Epithelial cell of esophagus (primary cell): ENCODE measurements at places on chromosomes 3 and 15.
A peak's percentile ranks its signal among the peaks of the same experiment; 100 is the strongest.

- DNase-seq, result peak; percentile 43
Observed at GRCh38 chr15:63046917-63047760, 4.6 kb downstream of the TPM1 start.

DNA sequence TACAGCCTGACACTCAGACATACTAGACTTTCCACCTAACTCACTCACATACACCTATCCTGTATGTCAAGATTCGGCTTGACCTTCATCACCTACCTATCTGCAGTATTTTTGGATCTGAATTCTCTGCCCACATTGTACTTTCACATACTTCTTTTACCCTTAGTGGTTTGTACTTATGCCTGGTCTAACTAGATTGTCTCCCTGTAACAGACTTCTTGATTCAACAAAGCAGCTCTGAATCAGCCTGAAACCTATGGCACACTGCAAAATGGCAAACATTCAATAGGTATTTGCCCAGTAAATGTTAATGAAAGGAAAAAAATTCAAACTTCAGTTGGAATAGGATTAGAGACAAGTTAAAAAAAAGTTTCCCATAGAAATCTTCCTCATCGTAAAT lies 106.5 kb downstream of the UBE3A start:
- DNase-seq, result no peak

DNA sequence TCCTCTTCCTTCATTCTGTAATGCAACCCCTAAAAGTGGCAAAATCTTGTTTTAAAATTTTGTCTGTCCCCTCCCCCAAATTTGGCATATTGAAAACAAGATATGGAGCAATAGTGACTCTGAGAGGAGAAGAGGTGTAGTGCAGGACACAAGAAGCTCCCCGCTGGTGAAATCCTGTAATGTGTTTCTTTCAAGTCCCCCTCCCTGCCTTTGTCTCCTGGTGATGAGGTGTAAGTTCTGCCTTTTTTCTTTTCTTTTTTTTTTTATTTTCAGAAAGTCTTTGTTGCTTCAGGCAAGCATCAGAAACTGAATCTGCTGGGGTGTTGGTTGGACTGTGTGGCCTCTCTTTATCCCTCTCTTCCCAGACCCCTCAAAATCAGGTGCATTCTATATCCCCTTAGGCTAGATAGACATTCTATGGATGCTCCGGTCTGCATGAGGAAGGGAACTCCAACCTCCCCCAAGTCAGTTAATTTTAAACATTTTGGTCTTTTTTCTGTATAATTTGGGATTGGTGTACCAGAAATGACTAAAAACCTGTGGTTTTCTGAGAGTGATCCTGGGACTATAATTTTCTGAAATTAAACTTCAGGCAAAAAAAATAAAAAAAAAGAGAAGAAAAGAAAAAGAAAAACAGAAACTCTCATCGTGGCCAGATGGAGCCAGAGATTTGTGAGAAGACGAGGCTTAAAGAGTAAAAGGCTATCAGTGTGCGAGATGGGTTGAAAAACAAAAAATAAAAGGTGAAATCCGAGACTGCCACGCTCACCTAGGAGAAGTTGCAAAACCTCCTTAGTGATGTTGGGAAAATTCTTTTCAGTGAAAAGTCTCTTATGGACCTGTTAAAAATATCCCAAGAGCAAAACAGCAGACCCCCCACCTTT lies 21.4 kb downstream of the ACKR2 start:
- peak; percentile 75 for DNase-seq

GRCh38 chr15:93414576-93415231 lies 325.7 kb upstream of the RGMA start:
- DNase-seq, result no peak

DNA sequence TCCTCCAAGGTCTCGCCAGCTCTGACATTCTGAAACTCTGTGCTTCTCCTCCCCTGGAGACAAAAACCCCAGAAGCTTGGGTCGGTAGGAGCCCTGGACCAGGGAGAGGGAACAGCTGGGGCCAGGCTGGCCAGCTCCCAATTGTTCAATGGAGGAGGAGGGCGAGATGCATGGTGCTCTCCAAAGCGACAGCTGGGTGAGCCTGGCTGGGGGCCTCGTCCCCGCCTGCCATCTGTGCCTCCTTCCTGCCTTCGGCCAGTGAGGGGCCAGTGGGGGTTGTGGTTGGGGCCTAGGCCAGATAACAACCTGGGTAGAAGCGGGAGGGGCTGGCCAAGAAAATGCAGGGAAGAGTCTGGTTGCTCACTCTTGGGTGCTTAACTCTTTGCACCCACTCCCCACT lies 79.4 kb downstream of the CORO2B start:
- no peak for DNase-seq

DNA sequence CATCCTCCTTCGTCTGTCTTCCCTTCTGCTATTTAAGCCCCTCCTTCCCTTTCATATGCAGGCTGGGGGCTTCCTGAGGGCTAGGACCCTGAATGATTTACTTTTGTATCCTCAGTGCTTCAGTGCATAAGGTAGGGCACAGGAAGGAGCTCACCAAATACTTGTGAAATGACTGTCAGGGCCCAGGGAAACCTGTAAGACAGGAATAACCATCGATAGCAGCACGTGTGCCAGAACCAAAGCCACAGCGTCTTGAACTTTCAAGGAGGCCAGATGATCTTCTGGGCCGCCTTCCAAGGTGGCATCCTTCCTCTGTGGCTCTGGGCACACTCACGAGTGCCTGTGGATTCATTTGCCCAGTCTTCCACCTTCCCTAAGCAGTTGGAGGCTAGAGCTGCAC lies 3.9 kb downstream of the TMED3 start:
- DNase-seq, result peak; percentile 95

GRCh38 chr3:9124730-9125129 lies 124.7 kb downstream of the SRGAP3 start:
- DNase-seq, result no peak

DNA sequence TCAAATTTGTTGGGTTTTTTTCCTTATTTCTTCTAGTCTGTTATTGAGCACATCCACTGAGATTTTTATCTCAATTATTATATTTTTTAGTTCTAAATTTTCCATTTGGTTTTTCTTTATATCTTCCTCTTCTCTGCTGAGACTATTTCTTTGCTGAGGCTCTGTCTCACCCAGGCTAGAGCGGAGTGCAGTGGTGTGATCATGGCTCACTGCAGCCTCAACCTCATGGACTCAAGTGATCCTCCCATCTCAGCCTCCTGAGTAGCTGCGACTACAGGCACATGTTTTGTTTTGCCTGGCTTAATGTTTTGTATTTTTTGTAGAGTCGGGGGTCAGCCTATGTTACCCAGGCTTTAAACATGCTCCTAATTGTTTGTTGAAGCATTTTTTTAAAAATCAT lies 10.2 kb downstream of the CTDSPL start:
- DNase-seq, result no peak

GRCh38 chr3:62923066-62923465 lies 47.9 kb upstream of the CADPS start:
- no peak for DNase-seq

GRCh38 chr3:44522494-44522933 lies 32.5 kb upstream of the ZKSCAN7 start:
- no peak for DNase-seq

DNA sequence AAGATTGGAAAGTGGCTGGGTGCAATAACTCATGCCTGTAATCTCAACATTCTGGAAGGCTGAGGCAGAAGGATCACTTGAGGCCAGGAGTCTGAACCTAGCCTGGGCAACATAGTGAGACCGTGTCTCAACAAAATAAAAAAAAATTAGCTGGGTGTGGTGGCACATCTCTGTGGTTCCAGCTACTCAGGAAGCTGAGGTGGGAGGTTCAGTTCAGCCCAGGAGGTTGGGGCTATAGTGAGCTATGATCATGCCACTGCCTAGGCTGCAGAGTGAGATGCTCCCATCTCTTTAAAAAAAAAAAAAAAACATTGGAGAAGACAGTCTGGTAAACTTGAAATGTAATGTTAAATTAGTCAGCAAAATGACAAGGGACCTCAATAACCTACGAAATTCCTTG lies 57.9 kb downstream of the STAG1 start:
- no peak for DNase-seq

DNA sequence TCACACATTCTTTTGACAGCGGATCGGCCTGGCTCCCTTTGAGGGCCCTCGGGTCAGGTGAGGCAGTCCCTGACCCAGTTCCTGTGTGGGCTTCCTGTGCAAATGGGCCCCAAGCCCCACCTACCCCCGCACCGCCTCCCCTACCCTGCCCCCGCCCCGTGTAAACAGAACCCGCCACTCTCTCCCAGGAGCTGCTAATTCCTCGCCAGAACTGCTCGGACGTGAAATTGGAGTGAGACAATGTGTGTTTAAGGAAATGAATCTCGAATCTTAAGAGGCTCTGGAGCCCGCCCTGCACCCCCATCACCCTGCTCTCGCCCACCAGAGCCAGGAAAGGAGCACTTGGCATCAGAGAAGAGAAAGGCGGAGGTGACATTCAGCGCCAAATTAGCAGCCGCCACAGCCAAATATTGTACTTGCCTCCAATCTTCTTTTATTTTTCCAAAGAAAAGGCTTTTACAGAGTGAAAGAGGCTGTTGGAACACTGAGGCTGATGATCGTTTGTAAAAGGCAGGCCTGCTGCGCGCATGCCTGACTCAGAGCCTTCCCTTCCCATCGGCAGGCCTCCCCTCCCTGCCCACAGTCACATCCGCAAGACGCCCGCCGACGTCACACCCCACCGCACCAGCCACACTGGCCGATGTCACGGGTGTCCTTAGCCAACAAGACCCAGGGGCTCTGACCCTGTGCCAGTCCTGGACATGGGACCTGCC lies 53.1 kb downstream of the CACNA2D2 start:
- DNase-seq, result peak; percentile 50

DNA sequence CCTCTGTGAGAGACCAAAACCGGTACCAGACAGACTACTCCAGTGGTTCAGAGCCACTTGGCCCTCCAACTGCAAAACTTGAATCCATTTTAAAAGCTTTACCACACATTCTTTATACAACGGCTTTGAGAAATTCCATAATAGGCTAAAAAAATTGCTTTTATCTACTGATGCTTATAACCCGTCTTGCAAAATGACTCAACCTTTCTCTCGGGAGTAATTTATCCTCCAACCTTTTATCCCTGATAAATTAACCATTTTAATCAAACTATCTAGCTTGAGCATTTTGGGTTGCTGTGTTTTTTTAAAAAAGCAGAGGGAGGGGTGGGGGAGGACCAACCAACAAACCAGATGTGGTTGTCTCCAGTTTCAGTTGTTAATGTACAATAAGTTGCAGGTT lies 275.7 kb upstream of the LRTM1 start:
- DNase-seq, result no peak
